ENCODE measurements at places on chromosomes 11 and 22. TPM values are rescaled to one million over a fixed set of nuclear protein-coding genes. Genes with fewer than 3 reads are reported as not detected.

The ART1 gene
- not detected for total RNA-seq

The PRR33 gene
- total RNA-seq = not detected

The LRRC10B gene
- not detected for total RNA-seq

The SART1 gene
- total RNA-seq = 46.7 TPM

The VSIG2 gene
- 0.17 TPM for total RNA-seq

The NAT10 gene
- 21.5 TPM for total RNA-seq

The CALCA gene
- total RNA-seq = not detected

The GGTLC2 gene
- total RNA-seq = not detected

The TRIM49 gene
- not detected for total RNA-seq

The FOLR1 gene
- total RNA-seq = not detected

The MUC5AC gene
- total RNA-seq = not detected

The CRYAB gene
- 20.0 TPM for total RNA-seq

The GVQW3 gene
- total RNA-seq = 0.45 TPM

The SHANK3 gene
- total RNA-seq = 0.50 TPM

The CXCR5 gene
- total RNA-seq = not detected

Measured in bronchus fibroblast of lung (primary cell).